ENCODE measurements at places on chromosomes 4 and X. TPM values are rescaled to one million over a fixed set of nuclear protein-coding genes. Genes with fewer than 3 reads are reported as not detected.

- no peak for DNase-seq
These were observed 171.7 kb downstream of the SLIT2 start for GRCh38 chr4:20423420-20423819.

GRCh38 chr4:43276321-43276720 lies 383.8 kb downstream of the GRXCR1 start:
- DNase-seq = no peak

GRCh38 chr4:110250023-110250387 lies 51.6 kb upstream of the ELOVL6 start:
- peak; percentile 88 for DNase-seq

FATE1 gene
- total RNA-seq = not detected

BRS3 gene
- not detected for total RNA-seq

WWC2 gene
- 221 TPM for total RNA-seq

DNA sequence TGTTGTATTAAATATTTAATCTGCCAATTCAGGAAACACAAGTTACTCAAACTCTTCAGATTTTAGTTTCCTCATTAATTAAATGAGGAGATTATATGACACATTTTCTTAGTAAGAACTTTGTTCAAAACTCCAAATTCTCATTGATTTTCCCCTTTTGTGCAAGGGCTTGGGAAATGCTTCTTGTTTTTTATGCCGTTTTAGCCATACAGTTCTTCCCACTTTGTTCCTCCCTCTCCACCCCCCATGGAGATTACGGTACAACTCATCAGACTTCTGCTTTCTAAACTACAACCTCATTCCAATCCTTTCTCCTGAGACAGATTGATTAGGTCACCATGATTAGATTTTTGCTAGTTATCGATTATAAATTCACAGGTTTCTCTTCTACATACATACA lies 10.9 kb upstream of the BBS7 start:
- no peak for DNase-seq

BGN gene
- total RNA-seq = 0.17 TPM

HSD17B13 gene
- 0.05 TPM for total RNA-seq

TLR3 gene
- total RNA-seq = 17.5 TPM

OTUD6A gene
- total RNA-seq = not detected

DNA sequence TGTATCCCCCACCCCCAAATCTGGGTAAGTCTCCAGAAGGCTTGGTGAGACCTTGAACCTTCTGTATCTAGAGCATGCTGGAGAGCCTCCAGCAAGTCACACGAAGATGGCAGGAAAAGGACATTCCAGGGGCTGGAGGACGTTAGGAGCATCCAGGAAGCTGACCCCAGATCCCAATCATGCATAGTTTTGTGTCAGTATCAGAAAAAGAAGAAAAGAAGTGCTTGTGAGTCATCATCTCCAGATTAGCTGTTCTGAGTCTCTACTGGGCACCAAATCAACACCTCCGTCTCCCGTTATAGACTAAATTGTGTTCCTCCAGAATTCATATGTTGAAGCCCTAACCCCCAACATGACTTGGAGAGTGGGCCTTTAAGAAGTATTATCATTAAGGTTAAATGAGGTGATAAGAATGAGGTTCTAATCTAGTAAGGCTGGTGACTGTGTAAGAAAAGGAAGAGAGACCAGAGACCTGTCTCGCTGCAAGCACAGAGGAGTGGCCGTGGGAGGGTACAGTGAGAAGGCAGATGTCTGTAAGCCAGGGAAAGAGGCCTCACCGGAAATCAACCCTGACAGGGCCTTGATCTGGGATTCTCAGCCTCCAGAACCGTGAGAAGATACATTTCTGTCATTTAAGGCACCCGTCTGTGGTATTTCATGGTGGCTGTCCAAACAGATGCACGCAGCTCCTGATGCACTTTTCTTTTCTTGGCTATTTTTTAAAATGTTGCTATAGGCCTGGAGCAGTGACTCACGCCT lies 38.1 kb upstream of the CLDN24 start:
- DNase-seq = no peak

DNA sequence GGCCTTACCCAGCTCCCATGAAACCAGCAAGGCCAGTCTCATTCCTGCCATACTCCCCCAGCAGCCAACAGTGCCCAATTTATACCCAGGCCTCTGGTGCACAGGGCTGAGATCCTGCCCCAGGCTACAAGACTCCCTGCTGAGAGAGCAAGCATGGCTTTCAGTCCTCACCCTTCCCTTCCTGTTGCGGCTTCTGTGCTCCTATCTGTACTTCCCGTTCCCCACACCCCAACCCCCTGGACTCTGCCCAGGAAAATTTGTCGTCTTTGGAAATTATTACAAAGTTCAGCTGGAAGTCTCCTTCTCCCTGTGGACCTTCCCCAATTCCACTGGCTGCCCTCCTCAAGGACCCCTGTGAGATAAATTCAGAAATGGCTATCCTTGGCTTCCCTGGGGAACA lies 84.1 kb upstream of the GK2 start:
- no peak for DNase-seq

GRCh38 chr4:148810461-148810860 lies 368.2 kb upstream of the NR3C2 start:
- no peak for DNase-seq

GRCh38 chr4:60744767-60745166 lies 455.4 kb upstream of the ADGRL3 start:
- DNase-seq = no peak

CFP gene
- not detected for total RNA-seq

DNA sequence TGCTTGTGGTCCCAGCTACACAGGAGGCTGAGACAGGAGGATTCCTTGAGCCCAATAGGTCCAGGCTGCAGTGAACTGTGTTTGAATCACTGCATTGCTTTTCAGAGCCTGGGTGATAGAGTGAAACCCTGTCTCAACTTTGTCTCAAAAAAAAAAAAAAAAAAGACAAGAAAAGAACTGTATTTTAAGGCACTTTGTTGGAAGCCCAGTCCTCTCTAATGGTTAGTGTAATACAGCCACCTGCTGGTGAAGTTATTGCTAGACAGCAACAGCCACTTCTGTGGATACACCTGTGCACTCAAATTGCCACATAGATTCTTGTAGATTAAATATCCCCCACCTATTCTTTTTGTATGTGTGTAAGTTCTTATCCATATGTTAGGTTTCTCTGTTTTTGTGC lies 10.1 kb upstream of the FGG start:
- DNase-seq = peak; percentile 69

GRCh38 chr4:147371661-147372060 lies 109.2 kb upstream of the EDNRA start:
- DNase-seq = peak; percentile 93

PHKA2 gene
- total RNA-seq = 6.3 TPM

DGKQ gene
- total RNA-seq = 21.8 TPM

- no peak for DNase-seq
These were observed 2090.4 kb upstream of the TENM3 start for GRCh38 chr4:180152831-180153230.

GRCh38 chr4:69816236-69816635 lies 43.7 kb downstream of the SULT1E1 start:
- no peak for DNase-seq

DNA sequence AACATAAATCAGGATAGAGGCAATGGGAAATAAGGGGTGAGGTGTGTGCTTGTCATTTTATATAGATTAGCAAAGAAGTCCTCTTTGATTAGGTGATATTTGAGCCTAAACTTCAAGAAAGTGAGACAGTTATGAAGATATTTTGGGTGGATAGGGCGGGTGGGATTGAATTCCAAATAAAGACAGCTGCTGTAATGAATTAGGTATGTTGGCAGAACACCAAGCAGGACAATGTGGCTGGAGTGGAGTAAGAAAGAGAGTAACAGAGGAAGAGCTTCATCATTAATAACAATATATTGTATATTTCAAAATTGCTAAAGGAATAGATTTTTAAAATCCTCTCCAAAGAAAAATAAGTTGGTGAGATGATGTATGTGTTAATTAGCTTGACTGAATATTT lies 91.0 kb upstream of the CENPE start:
- DNase-seq = no peak

GRCh38 chrX:87873347-87873941 lies 355.8 kb downstream of the KLHL4 start:
- no peak for DNase-seq

PRRG3 gene
- not detected for total RNA-seq

GRCh38 chr4:66558651-66559050 lies 888.4 kb upstream of the EPHA5 start:
- DNase-seq = peak; percentile 47

TEX11 gene
- total RNA-seq = 0.05 TPM

DNA sequence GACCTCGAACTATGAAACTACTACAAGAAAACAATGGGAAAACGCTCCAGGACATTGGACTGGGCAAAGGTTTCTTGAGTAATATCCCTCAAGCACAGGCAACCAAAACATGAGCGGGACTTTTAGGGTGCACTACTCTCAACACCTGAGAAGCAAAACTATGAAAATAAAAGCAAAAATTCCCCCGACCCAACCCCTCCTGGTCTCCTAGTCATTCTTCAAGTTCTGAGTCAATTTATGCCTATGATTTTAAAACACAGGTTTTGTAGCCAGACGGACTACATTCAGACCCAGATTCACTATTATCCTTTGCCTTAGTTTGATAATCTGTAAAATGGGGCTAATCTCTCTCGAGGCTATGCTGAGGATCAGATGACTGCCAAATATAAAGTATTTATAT lies 97.0 kb downstream of the SOWAHB start:
- DNase-seq = no peak

GRCh38 chr4:70583952-70584834 lies 7.9 kb upstream of the AMBN start:
- DNase-seq = peak; percentile 83

HS6ST2 gene
- 3.5 TPM for total RNA-seq

MTMR8 gene
- total RNA-seq = 1.4 TPM

GRCh38 chrX:12292996-12293765 lies 154.9 kb downstream of the FRMPD4 start:
- no peak for DNase-seq

FAAH2 gene
- 12.0 TPM for total RNA-seq

- DNase-seq = no peak
These were observed 242.3 kb downstream of the GALNTL6 start for GRCh38 chr4:172055498-172055897.

DNA sequence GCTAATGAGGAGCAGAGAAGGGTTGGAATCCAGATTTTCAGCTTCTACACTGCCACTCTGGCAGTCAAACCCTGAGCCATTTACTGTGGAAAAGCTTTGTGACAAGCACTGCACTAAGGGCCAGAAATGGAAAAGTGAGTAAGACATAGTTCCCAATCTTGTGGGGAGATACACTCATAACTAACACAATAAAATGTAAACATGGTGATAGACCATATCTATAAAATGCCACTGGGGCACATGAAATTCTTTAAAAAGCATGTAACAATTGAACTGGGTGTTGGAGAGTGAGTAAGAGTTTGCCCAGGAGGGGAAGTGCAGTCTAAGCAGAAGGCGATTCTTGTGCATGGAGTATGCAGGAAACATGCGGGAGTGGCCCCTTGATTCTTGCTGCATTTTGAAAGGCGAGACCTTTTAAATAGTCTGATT lies 32.0 kb upstream of the ANXA5 start:
- peak; percentile 28 for DNase-seq

- DNase-seq = no peak
These were observed 86.9 kb downstream of the EGF start for GRCh38 chr4:109999585-109999912.

DNA sequence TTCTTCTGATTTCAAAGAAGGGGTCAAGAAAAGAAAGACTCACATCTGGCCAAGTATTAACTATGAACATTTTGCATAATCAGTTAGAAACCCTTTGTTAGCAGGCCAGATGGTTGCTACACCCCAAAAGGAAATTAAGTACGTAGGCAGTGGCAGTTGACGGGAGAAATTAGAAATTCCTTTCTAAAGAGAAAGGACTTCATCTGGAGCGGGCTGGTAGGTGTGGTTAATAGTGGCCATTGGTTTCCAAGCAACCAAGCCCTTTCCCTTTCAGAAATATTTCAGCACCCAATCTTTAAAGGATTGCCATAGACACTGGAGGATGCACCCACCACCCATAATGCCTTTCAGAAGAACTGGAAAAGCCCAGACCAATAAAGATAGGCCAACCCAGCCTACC lies 235.7 kb upstream of the LDB2 start:
- DNase-seq = no peak

DNA sequence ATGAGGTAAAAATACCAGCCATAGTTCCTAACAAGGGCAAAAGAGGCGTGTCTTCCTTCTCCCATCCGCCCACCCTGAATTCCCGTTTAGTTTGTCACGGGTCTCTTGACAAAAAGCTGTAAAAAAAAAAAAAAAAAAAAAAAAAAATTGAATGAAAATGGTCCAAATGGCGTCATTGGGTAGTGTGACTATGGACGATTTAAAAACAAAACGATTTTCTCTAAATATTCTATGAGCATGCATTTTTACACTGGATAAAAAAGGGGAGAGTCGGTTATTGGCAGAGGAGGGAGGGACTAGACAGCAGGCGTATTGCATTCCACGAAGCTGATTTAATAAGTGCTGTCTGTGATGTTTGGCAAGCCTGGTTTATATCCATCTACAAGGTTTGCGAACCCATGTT lies at the start of gene FAM133A:
TSS of gene FAM133A (plus strand) at position 338 of the 403 bp plus-strand sequence. CDS start 35,214 bp downstream, outside the sequence.
- DNase-seq = peak; percentile 7

DNA sequence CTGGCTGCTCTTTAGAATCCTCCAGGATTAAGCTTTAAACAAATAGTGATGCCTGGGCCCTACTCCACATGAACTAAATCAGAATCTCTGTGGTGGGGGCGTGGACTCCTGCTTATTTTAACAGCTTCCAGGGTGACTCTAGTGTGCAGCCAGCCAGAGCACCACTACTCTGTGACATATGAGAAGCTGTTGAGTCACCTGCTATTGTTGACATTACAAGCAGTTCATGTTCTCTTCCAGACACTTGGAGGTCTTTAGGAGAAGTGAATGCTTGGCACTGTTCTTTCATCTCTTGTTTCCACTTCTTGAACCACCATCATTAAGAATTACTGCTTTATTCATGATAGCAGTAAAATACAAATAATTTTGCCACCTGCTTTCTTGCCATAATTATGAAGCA lies 426 bp upstream of the C4orf51 start:
- peak; percentile 98 for DNase-seq

DNA sequence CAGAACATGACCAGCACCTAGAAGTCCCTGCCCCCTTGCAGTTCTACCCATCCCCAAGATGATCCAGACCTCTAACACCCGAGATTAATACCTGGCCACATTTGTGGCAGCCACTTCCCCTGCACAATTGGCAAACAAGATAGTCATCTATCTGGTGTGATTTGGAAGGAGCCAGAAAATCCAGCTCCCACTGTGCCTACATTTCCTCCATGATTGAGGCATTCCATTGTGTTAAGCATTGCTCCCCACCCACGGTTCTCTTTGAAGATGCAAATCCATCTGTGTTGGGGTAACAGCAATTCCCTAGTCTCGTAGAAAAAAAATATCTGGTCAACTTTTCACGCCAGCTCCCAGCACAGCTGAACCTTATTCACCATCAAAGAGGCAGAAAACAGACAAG lies 405.0 kb downstream of the BCOR start:
- no peak for DNase-seq

DNA sequence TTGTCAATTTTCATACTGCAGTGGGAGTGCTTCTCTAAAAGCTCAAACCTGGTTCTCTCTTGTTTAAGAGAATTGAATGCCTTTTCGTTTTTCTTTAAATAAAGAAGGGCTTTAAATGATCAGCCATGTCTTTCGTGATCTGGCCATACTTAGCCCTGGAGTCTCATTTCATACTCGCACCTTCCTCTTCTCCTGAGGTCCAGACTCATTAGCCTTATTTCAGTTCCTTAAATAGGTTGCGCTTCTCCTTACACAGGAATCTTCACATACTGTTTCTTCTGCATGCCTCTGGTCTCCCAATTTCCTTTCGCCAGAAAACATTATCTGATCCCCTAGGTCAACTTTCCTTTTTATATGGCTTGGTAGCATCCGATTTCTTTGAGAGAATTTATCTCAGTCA lies 565.6 kb upstream of the TENM3 start:
- no peak for DNase-seq

All from renal cortical epithelial cell (primary cell).